Stimulated activated CD4-positive, alpha-beta T cell treated with anti-CD3 and anti-CD28 coated beads, TNF-alpha, amount 100 ng/mL, for 48 hours (primary cell): ENCODE measurements at places on chromosomes 7 and 10.

DNA sequence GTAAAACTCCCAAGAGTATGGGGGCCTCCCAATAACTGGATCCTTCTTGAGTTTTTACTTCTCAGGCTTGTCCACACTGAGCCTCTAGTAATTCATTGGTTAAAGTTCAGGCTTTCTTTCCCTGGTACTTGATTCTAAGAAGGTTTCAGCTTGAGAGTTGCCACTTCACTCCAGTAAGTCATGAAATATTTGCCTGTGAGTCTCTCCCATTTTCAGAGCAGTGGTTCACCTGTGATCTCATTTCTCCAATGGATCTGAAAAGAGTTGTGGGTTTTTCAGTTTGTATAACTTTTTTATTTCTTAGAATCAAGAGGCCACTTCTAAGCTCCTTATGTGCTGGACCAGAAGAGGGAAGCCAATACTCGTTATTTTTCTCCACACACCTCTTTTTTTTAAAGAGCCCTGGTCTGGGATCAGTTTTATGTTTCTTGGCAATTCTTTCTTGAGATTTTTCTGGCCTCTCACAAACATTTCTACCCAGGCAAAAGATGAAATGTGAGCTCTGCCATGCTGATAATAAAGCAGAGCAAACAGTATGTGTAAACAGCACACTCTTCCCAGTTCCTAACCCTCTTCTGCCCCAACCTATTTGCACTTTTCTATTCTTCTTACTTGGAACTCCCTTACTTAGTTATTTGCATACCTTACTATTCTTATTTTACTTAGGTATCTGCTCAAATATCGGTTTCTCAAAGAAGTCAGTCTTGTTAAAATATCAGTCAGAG lies 983.4 kb downstream of the CCSER2 start:
- DNase-seq, result no peak

DNA sequence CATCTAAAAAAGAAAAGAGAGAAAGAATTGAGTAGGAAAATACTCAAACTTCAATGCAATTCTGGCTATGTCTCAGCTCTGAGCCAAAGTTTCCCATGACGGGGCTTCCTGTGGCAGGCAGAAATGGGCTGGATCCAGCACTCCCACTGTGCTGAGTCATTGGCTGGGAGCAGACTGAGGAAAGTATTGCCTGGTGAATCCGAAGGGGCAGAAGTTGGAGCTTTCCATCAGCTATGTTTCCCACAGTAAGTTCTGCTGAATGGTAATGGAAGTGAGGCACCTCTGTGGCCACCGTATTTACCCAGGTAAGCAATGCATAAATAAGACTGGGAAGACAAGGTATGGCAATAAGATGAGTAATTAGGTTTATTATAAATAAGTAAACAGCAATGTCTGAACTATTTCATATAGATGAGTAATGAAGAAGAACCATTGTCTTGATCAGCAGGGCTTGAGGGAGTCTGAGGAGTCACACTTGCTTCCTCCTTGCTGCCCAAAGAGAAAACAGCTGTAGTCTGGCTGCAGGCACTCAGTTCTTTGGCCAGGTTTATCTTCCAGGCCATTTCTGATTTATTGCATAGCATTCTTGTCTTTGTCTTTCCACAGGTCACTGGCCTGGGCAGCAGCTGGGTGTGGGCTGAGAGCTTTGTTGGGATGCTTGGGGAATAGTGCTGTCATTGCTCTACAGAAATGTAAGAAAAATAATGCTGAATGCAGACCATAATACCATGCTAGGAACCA lies 255.3 kb downstream of the DNAJB9 start:
- no peak for DNase-seq

GRCh38 chr10:16545116-16545736 lies 23.5 kb upstream of the C1QL3 start:
- DNase-seq, result no peak

DNA sequence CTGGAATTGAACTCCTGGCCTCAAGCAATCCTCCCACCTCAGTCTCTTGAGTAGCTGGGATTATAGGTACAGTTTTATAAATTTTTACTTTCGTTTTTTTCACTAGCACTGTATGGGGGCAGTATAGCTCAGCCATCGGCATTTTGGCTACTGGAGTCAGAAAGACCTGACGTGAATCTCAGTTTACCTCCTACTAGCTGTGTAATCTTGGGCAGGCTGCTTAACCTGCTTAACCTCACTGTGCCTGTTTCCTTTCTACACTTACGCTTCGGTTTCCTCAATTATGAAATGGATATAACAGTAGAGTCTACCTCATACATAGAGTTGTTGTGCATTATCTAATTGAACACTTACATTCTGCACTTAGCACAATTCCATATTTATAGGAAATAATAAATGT lies 16.7 kb downstream of the STN1 start:
- DNase-seq, result no peak

GRCh38 chr7:1368184-1368681 lies 91.0 kb downstream of the MICALL2 start:
- DNase-seq, result no peak

DNA sequence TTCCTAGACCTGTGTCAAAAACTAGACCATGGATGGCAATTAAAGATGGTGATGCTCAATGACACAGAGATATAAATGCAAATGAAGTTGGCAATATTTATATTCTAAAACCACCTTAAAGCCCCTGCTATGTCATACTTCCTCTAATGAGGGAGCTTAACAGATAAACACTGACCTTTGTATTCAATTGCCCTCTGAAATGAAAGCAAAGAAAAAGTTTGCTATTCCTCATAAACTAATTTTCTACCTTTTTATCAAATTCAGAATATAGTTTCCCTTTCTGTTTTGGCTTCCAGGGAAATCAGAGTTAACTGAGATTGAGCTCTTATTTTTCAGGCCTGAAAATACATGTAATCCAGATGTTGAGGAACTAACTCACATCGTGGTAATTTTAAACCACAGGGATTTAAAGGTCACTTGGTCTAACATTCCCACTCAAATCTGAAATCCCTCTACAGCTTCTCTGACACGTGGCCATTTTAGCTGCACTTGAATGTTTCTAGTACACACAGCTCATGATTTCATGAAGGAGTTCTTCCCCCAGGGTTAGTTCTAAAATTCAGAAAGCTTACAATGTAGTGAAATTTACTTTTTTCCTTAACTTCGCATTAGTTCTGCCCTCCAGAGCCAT lies 37.9 kb upstream of the ABCB5 start:
- no peak for DNase-seq

- no peak for DNase-seq
These were observed 22.2 kb downstream of the TMEM209 start for GRCh38 chr7:130182990-130183389.

DNA sequence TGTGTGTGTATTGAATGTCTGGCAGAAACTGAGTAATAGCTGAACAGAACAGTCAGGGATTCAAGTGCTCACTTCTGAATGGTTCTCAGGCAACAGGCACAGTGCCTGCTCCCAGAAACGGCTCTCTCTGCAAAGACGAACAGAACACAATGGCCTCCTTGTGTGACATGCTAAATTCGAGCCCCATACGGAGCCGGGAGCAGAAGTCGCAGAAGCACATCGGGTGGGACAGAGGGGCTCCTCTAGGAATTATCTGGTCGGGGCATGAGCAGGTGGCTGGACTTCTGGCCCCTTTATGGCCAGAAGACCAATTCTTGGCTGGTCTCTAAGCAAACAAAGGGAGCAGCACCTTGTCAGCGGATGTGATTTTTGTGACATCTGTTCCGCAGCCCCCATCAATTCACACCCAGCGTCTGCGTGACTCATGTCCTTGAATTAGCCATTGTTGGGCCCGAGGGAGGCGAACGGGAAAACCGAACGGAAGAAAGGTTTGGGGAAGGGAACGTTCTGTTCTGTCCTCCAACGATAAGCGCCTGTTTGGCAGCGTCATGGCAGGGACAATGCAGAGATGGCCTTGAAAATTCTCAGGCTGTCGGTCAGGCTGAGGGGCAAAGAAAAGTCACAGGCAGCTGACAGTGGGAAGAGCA lies 47.3 kb upstream of the NPTX2 start:
- no peak for DNase-seq

DNA sequence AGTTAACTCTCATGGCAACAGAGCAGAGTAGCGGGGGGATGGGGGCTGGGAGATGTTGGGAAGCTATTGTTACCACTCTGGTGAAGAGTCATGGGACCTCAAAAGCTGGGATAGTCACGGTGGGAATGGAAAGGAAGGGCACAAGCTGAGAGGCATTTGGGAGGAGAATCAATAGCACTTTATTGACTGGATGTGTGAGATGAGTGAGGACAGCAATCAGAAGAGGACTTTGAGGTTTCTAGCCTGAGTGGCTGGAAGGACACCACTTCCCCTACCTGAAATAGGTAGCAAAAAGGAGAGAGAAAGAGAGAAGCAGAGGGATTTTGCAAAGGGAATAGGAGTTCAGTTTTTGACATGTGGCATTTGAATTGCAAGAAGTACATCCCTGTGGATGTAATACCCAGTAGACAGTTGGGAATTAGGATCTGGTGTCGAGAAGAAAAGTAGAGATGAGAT lies 27.2 kb downstream of the SCD start:
- DNase-seq, result no peak

DNA sequence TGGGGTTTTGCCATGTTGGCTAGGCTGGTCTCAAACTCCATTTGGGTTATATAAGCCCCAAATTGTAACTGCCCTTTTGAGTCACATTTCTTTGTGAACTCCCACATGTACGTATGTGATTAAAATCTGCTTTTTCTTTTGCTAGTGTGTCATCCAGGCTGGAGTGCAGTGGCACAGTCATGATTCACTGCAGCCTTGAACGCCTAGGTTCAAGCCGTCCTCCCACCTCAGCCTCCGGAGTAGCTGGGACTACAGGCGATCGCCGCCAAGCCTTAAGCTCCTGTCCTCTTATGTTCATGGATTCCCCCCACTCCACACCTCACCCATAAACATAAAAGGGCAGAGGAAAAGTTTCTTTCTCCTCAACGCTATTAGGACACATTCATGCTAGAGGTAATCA lies 4.4 kb upstream of the SMC3 start:
- DNase-seq, result no peak

DNA sequence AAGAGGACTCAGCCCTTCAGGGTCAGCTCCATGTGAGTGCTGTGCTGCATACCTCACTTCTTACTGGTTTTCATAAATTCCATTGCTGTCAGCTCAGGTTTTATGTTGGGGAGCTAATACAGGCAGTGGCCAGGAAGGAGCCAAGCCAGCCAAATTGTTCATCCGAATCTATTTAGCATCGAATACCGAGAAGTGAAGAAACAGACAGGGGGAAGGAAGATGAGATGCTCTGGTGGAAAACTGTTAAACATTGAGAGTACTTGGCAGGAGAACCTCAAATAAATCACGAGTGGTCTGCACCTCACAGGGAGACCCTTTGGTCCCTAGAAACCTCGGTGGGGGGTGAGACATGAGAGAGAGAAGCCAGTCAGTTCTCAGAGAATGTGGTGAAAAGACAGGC lies 196.0 kb upstream of the TMEM72 start:
- DNase-seq, result no peak

GRCh38 chr7:1794888-1795542 lies 124.9 kb downstream of the ELFN1 start:
- no peak for DNase-seq

GRCh38 chr7:44969049-44969700 lies 9.6 kb downstream of the MYO1G start:
- no peak for DNase-seq

DNA sequence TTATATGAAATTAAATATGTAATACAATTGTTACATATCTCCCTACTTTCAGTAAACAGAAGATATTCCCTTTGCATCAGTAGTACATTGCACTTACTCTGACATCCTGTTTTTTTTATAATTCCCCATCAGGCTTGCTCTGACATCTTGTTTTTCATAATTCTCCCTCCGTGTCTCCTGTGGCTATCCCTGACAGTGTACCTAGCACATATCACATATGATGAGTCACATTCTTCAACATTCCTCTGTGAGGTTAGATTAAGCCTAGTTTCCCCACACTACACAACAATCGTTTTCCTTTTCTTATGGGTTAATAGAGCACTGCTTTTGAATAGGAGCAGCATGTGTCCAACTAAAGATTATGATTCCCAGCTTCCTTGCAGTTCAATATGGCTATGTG lies 250.6 kb upstream of the NPVF start:
- no peak for DNase-seq

DNA sequence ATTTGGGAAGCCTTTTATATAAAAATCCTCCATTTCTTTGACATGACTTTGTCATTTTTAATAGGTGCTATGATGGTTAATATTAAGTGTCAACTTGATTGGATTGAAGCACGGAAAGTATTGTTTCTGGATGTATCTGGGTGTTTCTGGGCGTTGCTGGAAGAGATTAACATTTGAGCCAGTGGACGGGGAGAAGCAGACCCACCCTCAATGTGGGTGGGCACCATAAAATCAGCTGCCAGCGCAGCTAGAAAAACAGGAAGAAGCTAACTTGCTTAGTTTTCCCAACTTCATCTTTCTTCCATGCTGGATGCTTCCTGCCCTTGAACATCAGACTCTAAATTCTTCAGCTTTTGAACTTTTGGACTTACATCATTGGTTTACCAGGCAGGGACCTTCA lies 1003.0 kb downstream of the SORCS3 start:
- DNase-seq, result no peak

DNA sequence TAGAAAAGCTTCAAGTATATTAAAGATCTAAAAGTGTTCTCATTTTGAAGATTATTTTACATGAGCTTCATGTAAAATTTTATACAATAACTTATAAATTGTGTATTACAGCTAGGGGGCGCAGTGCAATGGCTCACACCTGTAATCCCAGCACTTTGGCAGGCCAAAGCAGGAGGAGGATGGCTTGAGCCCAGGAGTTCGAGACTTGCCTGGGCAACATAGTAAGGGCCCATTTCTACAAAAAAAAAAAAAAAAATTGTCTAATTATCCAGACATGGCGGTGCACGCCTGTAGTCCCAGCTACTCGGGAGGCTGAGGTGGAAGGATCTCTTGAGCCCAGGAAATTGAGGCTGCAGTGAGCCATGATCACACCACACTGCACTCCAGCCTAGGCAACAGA lies 16.6 kb downstream of the ACBD5 start:
- peak; percentile 18 for DNase-seq

- DNase-seq, result no peak
These were observed 3.6 kb downstream of the TSPAN14 start for GRCh38 chr10:80457554-80458262.

- DNase-seq, result no peak
These were observed 346.0 kb downstream of the ELMO1 start for GRCh38 chr7:37102518-37103137.

DNA sequence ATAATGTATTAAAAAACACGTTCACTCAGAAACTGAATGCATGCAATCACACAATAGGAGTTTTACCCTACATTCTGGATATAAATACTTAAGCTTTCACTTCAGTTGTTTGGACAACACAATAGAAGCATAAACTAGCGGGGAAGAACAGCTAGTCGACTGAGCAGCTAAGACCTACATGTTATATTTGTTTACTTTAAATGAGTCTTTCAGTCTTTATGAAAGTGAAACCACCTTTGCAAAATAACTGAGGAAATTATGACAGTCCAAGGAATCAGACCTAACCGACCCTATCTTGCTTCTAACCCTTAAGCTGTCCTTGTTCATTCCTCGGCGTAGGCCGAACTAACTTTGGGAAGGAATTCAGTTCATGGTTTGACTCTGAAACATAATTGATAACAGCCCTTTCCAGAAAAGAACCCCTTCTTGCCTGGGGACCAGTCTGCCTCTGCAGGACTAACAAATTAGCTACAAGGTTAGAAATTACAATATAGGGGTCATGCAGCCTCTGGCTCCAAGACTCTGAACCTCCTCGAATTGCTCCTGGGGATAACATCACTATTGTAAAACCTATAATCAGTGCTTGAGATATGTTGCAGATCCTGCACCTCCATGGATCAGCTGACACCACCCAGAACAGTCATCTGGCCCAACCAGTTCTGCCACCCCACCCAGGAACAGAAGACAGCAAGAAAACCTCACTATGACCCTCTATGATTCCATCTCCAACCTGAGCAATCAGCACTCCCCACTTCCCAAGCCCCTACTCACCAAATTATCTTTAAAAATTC lies 185.1 kb upstream of the KLF6 start:
- DNase-seq, result no peak

- no peak for DNase-seq
These were observed 66.5 kb downstream of the ZNF277 start for GRCh38 chr7:112272921-112273561.
